Astrocyte of the cerebellum (primary cell): ENCODE measurements at places on chromosomes 3 and 15.

- no peak for DNase-seq
Measured at GRCh38 chr15:62578546-62578945, 413.5 kb upstream of the C2CD4B start.

DNA sequence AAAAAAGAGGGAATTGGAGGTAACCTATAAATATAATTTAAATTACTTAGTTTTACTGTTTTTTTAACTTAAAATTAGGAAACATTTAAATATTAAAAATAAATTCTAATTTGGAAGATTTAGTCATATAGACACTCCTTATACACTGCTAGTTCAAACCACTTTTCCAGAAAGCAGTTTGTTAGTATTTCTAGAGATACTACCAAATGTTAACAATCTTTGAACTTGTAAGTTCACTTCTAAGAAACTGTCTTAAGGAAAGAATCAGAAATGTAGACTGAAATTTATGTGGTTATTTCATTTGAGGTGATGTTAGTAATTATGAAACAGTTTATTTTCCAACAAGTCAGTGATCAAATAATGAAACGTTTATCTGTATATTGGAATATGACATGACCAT, 22.7 kb downstream of the CTDSPL2 start:
- DNase-seq: no peak

DNA sequence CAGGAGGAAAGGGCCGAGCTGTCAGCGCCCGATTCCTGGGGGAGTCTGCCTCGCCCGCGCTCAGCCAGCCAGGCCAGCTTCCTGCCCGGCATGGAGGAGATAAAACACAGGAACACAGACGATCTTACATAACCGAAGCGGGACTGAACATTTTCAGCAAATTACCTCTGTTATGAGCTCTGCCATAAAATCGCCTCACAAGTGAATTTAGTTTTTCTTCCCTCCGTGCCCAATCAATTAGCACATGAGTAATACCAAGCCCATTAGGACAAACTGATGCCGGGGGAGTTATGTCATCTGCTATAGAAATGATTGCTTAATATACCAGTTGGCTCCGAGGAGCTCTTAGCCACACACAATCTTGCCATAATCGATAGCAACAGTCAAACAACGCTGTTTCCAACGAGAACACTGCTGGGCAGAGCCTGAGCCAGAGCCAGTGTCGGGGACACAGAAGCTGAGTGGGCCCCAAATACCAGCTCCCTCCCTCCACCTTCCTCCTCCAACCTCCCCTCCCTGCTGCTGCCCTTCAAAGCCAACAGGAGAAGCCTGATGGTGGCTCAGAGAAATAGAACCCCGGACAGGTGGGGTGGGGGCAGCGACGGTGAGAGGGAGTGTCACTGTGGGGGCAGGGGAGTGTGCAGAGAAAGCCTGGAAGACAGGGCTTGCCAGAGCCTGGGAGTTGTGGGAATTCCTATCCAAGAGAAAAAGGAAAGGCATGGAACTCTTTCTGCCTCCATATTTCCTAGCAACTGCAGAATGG, 279.4 kb upstream of the TLE3 start:
- peak; percentile 48 for DNase-seq

DNA sequence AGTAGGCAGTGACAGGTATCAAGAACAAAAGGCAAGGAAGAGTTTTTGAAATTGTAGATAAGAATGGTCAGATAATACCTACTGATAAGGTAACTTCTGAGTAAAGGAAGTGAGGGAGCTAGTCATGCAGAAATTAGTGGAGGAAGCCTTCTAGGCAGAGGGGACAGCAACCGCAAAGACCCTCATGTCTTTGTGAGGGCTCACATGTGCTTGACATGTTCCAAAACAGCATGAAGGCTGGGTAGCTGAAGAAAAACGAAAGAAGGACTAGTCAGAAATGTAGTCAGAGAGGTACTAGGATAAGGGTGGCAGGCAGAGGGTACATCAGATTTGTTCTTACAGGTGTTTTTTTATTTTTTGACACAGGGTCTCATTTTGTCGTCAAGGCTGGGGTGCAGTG, 5.3 kb downstream of the SIN3A start:
- DNase-seq: no peak

GRCh38 chr15:101145362-101145761, 106.5 kb downstream of the CHSY1 start:
- no peak for DNase-seq

DNA sequence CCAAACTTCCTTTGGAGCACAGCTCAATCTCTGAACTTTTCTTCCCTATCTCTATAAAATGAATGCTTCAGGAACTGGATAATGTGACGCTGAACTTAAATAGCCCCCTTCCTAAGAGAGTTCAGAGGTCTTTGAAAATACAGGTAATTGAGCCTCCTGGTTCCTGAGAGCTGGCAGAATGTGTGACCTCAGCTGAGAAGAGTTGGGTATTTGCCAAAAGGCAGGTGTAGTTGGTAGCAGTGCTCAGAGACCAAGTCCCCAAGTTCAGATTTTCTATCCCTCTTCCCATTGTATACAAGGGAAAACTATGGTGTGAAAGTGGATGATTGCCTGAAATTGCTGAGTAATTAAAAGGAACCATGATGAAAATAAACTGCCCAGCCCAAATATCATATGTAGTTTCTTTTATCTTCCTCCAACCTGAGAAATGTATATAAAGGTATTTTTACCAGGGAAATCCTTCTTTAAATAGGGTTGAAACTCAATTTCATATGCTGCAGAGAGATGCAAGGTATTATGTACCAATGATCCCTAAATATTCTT, 154.6 kb upstream of the ICE2 start:
- DNase-seq: no peak
